ENCODE measurements at places on chromosomes 4 and X. TPM values are rescaled to one million over a fixed set of nuclear protein-coding genes. Genes with fewer than 3 reads are reported as not detected.

Gene HNRNPDL
- 323 TPM for total RNA-seq

Gene ACE2
- total RNA-seq = not detected

- no peak overlapping the region for H3K27ac ChIP-seq
- no peak for DNase-seq
- peaks cover 34% of the 10 kb centered on the region for H3K27me3 ChIP-seq
- peaks cover 14% of the 10 kb centered on the region for H3K4me1 ChIP-seq
Measured at GRCh38 chr4:140152013-140152703, 1.8 kb downstream of the MAML3 start.

- no peaks in the 10 kb centered on the region for H3K36me3 ChIP-seq
- H3K4me3 ChIP-seq = no peak overlapping the region
- H3K4me1 ChIP-seq = peaks cover 10% of the 10 kb centered on the region
- no peaks in the 10 kb centered on the region for H3K27me3 ChIP-seq
- no peak overlapping the region for H3K27ac ChIP-seq
Measured at GRCh38 chr4:152356428-152357034, 179.4 kb downstream of the FBXW7 start.
